EL (cell line): ENCODE measurements at places on chromosomes 3 and 15.

GRCh38 chr15:79373728-79374127, 58.4 kb upstream of the MINAR1 start:
- DNase-seq: no peak

DNA sequence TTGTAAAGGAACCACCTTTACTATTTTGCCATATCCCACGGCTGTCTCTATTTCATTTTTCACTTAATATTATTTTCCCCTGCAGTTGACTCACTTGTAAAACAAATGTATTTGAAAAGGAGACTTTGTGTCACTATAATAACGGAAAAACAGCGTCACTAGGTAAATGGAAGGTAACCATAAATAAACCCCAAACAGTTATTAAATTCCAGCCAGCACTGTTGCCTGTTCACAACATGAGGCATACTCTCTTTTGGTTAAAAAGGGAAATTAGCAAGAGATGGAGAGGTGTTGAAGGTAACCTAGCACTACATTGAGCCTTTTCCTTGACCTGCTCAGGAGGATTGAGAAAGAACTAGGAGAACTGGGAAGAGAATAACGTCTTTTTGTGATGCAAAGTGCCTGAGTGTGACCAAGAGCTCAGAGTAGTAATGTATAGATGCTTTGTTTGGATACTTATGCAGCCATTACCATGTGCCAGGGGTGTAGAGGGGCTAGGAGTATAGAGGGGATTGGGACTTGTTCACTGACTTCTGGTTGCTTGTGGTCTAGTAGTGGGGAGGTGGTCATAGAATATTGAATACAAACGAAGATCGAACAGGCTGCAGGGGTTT, 19.6 kb downstream of the FLNB start:
- DNase-seq: no peak

- peak; percentile 57 for DNase-seq
Observed at GRCh38 chr3:108088697-108089096, 2.1 kb downstream of the CD47 start.

DNA sequence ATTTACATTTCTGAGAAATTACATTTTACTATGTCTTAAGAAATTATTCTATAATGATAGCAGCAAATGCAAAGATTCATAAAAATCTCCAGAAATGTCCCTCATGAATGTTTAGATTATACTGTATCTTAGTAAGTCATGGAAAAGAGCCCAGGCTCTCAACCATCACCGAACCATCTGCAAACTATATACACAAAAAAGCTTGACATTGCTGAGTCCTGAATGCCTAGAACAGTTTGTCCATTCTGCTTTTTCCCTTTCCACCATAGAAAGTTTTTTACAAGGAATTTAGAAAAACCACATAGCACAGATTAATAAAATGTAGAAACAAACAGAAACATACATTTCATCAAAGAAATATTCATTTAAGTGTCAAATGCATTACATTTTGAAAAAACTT, 83.6 kb downstream of the MYO9A start:
- DNase-seq: no peak

- no peak for DNase-seq
Observed at GRCh38 chr15:32861174-32861573, 143.4 kb downstream of the GREM1 start.

- no peak for DNase-seq
Observed at GRCh38 chr15:29819979-29820378, 2.3 kb downstream of the TJP1 start.

DNA sequence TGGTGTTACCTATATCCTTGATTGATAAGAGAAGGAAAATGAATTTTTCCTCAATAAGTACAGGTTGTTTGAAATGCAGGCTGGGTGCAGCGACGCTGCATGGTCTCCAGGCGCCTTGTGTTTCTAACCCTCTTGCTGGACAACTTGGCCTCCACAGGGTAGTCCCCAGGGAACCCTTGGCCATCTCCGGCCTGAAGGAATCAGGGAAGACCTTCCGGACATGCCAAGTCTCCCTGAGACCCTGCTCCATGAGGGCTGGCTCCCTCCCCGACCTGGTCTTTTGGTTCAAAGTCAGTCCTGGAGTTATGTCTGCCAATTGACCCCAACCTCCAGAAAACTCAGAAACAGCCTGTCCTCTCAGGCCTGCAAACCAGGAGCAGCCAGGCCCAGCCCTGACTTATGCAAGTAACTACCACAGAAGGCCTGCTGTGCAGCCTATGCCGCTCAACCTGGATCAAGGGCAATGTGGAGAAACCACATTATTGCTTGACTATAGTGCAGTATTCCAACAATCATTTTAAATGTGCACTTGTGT, 98.3 kb downstream of the LIPC start:
- DNase-seq: no peak

DNA sequence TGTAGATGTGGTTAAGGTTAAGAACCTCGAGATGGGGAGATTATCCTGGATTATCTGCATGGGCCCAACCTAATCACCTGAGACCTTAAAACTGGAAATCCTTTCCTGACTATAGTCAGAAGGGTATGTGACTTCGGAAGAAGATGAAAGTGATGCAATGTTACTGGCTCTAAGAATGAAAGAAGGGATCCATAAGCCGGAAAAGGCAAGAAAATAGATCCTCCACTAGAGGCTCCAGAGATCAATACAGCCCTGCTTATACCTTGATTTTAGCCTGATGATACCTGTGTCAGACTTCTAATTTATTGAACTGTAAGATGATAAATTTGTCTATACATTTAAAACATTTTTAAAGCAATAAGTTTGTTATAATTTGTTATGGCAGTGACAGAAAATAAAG, 21.5 kb upstream of the GASK1A start:
- no peak for DNase-seq
